ENCODE measurements at places on chromosomes 13 and 19.

DNA sequence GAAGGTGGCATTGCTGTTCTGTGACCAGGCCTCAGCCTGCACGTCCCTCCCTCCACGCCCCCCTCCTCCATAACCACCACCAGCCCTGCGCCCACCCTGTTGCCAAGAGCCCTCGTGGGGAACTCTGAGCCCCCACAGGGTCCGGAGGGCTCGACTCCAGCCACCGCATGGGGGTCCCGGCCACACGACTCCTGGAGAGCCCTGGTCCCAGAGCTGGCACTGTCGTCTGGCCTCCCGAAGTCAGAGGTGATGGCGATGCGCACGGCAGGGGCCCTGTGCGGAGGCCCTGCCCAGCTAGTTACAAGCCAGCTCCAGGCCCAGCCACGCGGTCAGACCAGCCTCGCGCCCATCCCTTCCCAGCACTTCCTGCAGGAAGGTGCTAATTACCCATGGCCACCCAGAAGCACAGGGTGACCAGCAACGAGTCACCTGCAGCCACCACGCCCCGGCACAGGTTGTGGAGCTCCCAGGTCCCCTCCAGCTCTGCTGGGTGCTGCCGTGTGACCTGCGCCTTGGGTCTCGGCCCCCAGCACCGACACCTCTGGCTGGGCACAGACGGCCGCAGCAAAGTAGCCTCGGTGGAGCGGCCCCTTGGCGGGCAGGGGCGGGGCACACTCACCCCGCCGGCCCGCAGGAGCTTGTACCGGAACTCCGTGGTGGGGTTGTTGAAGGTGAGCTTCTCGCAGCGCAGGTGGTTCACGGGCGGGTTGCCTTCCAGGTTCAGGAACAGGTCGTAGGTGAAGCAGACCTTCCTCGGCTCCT is 49.6 kb downstream of the MLLT1 start:
- DNase-seq, result no peak

GRCh38 chr13:112133499-112134390 is 66.8 kb downstream of the SOX1 start:
- DNase-seq, result no peak

DNA sequence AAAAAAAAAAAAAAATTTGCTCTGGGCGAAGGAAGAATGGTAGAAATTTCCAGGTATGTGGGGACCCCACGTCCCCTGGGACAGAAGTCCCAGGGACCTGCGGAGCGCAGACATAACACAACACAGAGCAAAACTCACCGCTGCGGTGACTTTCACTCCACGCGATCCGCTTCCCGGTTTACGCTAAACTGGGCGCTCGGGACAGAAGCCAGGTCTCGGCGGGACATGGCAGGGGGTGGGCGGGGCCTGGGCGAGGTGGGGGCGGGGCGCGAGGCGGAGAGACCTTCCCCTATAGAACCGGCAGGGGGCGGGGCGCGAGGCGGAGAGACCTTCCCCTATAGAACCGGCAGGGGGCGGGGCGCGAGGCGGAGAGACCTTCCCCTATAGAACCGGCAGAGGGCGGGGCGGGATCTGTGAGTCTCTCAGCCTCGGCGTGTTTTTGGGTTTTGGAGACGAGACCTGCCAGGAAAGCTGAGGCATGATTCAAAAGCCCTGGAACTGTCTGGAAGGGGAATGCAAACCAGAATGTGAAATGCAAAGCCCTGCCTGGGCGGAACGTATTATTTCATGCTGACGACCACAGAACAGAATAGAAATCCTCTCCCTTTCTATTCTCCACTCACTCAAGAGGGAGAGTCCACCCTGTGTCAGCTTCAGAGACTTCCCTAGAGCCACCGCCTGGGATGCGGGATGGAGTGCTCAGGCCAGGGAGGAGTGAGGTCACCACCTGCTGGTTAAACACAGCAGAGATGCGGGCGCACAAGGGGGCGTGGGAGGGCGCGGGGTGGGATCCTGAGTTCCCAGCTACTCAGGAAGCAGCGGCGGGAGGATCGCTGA is 20.2 kb upstream of the ERVV-1 start:
- peak; percentile 73 for DNase-seq

GRCh38 chr13:31775148-31775547 is 35.8 kb downstream of the RXFP2 start:
- no peak for DNase-seq

DNA sequence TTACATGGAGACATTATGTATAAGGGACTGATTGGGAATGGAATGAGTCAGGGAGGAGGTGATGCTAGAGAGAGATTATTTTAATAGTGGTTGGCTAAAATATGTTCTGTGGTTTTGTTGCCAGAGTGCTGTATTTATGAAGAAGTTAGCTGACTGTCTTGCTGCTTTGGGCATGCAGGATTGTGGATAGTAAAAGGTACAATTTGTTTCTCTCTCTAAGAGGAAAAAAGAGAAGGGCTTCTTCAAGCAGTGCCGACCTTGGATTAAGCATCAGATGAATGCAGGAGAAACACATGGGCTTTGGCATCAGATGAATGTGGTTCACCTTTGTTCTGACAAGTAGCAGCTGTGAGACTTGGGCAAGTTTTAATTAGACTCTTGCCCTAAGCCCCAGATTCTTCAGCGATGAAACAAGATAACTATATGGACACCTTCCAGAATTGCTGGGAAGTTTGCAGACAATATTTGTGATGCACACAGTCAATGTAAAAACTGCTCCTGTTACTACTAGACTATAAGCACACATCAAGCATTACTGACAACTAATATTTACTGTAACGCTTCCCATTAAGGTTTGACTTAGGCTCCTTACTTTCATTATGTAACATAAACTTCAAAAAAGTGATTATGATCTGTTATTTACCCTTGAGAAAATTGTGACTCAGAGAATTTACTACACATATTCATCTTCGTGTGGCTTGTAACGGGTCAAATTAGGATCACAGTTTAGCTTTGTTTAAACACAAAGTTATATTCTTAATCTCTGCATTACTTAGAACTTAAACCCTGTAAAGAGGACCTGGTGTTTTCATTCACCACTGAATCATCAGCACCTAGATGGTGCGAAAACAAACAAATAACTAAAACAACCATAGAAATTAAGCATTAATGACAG is 824.0 kb downstream of the PCDH9 start:
- no peak for DNase-seq

GRCh38 chr13:113528101-113528812 is 37.7 kb upstream of the DCUN1D2 start:
- no peak for DNase-seq

DNA sequence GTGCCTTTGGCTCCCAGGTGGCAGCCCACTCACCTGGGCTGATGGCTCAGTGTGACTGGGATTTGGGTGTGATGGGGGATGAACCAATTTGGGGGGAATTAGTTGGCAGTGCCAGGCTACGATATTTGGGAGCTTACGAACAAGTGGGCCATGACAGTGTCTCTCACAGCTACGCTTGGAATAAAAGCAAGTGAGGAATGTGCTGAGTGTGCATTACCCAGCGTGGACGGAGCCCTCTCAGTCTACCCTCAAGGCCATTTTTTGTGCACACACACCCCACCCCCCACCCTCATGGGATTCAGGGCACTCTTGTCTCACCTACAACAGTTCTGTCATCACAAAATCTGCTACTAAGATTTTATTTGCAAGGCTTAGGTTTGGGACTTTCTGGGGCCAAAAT is 329.1 kb downstream of the NDFIP2 start:
- DNase-seq, result no peak

DNA sequence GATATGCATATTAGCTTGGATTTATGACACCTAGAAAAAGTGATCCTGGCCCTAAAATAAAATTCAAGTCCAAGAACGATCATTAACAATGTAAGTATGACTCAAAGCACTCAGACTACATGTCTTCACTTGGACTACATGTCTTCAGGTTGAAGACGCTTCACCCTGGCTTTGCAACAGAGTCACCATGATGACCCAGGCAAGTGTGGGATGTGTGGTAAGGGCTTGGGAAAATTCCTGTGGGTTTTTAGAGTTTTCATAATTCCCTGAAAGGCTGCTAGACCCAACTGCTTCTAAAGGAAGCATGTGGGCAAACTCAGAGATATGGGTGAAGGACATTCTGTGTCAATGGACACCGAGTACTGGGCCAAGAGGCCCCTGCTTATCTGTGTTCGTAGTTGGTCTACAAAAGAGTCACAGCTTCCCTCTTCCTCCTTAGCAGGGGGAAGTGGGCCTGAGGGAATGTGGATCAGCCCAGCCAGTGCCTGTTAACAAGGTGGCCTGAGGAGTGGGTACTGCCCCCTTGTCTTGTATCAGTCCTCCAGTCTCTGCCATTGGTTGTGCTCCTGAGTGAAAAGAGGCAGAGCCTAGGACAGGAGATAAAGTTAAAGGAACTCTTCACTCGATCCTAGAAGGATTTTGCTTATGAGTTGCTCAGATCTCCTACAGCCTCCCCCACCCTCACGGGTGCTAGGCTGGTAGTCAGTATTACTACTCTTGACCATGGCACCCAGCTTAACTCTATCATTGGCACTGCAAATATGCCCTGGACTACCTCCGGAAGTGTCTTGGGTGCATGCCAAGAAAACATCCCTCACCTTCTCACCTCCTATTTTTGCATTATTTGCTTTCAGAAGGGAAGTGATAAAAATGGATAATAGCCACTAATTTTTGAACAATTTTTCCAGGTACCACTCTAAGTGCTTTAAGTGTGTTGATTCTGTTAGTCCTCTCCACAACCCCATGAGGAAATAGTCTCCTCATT is 406.3 kb downstream of the COG6 start:
- no peak for DNase-seq

GRCh38 chr13:41462427-41462826 is 5.1 kb downstream of the RGCC start:
- DNase-seq, result no peak

DNA sequence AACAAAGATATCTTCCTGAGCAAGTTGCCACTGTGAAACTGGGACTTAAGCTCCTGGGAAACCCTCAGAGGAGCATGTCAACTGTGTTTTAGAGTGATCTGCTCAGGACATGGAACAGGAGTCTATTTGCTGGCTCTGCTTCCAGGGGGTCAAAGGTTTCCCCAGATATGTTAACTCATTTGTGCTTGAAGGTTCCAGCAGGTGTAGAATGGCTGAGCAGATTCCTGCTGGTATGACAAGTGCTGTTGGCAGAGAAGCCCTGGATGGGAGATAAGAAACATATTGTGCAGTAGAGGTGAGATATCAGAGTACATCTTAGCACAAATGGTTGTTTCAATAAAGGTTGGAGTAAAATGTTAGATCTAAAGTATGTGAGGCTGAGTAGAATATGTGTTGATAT is 282.7 kb upstream of the DACH1 start:
- DNase-seq, result no peak

GRCh38 chr19:38852231-38853044 is 2.7 kb upstream of the HNRNPL start:
- no peak for DNase-seq

DNA sequence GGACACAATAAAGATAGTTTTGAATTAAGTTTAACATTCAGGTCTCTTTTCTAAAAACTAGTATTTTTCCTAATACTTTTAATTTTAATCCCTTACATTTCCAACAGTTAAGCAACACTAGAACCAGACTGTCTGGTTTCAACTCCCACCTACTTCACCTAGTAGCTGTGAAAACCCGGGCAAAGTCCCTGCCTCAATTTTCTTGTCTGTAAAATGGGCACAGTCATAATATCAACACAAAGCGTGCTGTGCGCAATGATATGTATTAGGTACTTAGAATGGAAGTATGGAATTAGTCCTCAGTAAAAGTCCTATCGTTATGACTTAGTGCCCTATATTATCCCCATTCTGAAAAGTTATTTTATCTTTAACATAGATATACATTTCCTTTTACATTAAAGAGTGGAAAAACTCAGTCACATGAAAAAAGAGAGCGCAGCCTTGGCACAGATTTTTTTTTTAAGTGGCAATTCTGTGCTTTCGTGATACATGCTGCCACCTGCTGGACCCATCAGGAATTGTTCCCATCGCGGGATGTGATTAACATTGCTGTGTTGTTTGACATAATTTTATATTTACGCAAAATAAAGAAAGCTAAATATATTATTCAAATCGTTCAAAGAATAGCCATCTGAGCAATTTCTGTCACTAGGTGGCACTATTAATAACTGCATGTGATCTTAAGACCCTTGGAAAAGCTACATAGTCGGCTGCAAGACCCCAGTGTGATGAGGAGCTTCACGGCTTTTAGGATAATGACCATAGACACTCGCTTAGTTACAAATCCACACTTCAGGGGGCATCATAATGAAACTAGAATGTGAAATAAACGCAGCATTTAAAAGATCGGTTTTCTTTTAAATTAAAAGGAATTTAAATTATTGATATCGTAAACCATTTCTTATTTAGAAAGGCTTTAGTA is 59.9 kb downstream of the LIG4 start:
- DNase-seq, result peak; percentile 23

GRCh38 chr19:46573679-46574498 is 27.2 kb upstream of the CALM3 start:
- no peak for DNase-seq

GRCh38 chr19:20078581-20079031 is 806 bp downstream of the ZNF90 start:
- peak; percentile 12 for DNase-seq

DNA sequence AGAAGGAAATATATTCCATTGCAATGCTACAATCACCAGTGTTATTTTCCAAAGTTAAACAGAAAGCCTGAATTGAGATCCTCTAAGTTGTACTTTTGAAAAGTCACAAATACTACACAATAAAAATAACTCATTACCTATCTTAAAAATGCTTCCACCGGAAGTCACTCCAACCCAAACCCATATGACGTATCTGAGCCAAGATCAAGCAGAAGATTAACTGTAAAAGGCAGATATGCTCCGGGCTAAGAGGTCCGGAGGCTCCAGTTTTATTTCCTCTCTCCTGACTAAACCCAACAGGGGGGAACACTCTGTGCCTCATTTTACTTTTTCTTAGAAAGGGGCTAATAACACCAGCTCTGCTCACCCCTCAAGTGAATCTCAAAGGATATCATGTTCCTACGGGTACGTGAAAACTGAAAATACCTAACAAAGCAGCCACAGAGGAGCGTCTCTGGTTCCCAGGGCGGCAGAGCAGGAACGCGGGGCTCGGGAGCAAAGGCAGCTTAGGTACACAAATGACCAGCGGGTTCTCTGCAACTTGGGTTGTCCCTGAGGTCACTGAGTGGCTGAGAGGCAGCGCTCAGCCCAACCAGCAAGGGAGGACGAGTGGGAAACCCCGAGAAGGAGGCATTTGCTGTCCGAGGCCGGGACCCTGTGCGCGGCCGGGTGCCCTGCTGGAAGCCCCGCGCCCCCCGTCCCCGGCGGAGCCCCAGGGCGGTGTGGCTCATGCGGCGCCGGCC is 750 bp downstream of the RAB20 start:
- DNase-seq, result peak; percentile 64

DNA sequence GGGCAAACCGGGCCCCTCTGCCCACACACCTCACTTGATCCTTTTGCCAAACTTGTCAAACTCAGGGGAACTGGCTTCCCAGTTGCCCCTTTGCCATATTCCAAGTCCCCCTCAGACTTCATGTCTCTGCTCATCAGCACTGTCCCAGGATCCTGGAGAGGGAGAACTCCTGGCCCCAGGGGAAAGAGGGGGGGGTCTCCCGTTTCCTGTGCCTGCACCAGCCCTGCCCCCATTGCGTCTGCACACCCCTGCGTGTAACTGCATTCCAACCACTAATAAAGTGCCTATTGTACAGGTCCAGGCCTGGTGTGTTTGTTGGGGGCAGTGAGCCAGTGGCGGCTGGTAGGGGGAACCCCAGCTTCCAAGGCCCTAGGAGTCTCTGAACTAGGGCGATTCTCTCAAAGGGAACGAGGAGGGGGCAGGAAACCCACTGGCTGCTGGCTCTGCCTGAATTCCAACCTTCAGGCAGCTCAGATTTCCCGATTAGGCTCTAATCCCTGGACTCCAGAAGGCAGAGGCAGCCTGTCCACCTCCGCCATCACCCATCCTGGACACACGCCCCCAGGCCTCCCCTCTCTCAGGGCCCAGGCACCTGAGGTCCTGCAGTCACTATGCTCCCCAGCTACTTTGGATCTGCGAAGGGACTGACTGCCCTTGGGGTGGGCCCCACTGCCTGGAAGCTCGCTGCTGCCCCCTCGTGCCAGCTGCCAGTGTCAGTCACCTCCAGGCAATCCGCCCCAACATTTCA is 9.7 kb upstream of the ILF3 start:
- peak; percentile 89 for DNase-seq
